Activated CD4-positive, alpha-beta memory T cell treated with anti-CD3 and anti-CD28 coated beads, Interleukin-2, amount 10 ng/mL, durations not matched to agents 7 days and 5 days (primary cell): ENCODE measurements at places on chromosomes 3 and 15. TPM values are rescaled to one million over a fixed set of nuclear protein-coding genes. Genes with fewer than 3 reads are reported as not detected.
A peak's percentile ranks its signal among the peaks of the same experiment; 100 is the strongest.

- no peak for DNase-seq
These were observed 49.8 kb downstream of the ST3GAL6 start for GRCh38 chr3:98812851-98813374.

- no peak for DNase-seq
These were observed 20.9 kb downstream of the NUDT16 start for GRCh38 chr3:131402391-131403039.

DNA sequence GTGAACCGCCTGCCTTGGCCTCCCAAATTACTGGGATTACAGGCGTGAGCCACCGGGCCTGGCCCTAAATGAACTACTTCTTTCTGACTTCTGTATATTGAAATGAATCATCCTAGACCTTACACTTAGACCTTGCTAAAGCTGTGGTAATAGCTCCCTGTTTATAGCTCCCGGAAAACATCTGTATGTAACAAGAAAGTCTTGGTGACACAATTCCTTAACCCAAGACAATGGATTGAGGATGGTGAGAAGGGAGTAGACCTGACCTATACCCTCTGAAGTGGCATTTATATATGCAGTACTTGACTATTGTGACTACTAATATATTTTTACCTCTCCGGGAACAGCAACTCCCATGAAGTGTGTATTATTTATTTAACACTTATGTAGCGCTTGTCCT lies 48.0 kb upstream of the TBL1XR1 start:
- no peak for DNase-seq

GRCh38 chr15:63344731-63345390 lies 36.8 kb downstream of the CA12 start:
- DNase-seq: no peak

- no peak for DNase-seq
These were observed 10.3 kb downstream of the TIMP4 start for GRCh38 chr3:12148183-12148940.

DNA sequence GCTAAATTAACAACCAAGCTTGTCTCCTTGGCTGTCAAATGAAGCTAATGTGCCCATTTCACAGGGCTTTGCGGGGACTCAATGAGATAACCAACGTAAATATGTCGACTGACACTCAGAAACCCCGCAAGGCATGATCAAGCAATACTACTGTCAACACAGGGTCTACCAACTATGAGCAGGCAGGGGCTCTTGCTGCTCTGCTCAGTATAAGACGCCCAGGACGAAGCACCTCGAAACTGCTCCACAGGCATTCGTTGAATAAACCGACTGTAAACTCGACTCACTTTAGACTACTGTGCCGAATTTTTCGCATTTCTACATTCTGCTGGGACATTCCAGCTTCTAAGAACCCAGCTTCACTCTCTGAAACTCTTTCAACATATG lies 55.0 kb downstream of the FEZF2 start:
- DNase-seq: no peak

- peak; percentile 68 for DNase-seq
These were observed at the start of gene SCG3 for GRCh38 chr15:51681303-51681963. Gene SCG3, plus strand, starts transcription at chr15:51681503. Its CDS starts 253 bp downstream, at chr15:51681756.

GRCh38 chr3:19363071-19363470 lies 214.8 kb downstream of the KCNH8 start:
- DNase-seq: no peak

- DNase-seq: no peak
These were observed 149.2 kb upstream of the SLCO3A1 start for GRCh38 chr15:91704343-91704742.

GRCh38 chr15:74610302-74610951 lies 5.2 kb upstream of the CLK3 start:
- no peak for DNase-seq

FOXB1 gene
- total RNA-seq: 5.2 TPM

ABHD6 gene
- total RNA-seq: 6.1 TPM

SLC24A5 gene
- total RNA-seq: not detected

GCHFR gene
- 39.4 TPM for total RNA-seq
